ENCODE measurements at places on chromosomes 7 and 10. TPM values are rescaled to one million over a fixed set of nuclear protein-coding genes. Genes with fewer than 3 reads are reported as not detected.

GRCh38 chr10:82266438-82266837 lies 391.4 kb downstream of the NRG3 start:
- no peak overlapping the region for H3K4me3 ChIP-seq
- no peak overlapping the region for H3K27ac ChIP-seq
- no peak for DNase-seq
- H3K4me1 ChIP-seq: no peaks in the 10 kb centered on the region

The CARD11 gene
- not detected for total RNA-seq

DNA sequence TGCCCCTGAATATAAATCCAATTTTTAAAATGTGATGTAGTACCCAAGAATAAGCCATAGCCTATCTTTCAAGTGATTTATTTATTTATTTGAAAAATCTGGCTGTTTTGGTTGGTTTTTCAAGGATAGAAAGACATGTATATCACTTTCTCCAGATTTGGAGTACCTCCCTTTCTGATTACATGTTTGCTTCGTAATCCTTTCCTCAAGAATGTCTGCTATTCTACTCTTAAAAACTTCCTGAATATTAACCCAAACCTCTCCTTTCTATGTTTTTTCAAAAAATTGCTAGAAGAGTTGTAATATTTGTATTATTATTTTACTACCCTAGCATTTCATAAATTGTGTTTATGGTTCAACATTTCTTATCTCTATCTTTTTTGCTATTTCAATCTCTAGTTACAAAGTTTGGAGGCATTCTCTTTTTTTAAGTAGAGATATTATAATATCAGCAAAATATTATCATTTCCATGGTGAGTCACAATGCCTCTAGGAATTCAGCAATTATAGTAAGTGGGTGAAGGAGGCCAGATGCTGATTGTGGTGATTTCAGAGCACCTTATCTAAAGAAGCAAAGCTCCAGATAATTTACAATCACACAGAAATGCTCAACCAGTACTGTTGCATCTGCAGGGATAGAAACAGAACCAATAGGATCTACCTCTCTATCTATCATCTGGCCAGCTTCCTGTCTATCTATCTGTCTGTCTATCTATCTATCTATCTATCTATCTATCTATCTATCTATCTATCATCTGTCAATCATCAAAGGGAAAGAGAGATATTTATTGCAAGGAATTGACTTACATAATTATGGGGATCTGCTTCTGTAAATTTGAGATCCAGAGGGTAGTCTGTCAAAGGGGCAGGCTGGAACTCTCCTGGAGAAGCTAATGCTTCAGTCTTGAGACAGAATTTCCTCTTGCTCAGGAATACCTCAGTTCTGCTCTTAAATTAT lies 412.5 kb upstream of the SEMA3C start:
- H3K4me1 ChIP-seq: peaks cover 25% of the 10 kb centered on the region
- peak overlapping the region; percentile 47 for H3K27ac ChIP-seq
- no peak overlapping the region for H3K4me3 ChIP-seq

The DMBT1 gene
- total RNA-seq: 0.29 TPM

DNA sequence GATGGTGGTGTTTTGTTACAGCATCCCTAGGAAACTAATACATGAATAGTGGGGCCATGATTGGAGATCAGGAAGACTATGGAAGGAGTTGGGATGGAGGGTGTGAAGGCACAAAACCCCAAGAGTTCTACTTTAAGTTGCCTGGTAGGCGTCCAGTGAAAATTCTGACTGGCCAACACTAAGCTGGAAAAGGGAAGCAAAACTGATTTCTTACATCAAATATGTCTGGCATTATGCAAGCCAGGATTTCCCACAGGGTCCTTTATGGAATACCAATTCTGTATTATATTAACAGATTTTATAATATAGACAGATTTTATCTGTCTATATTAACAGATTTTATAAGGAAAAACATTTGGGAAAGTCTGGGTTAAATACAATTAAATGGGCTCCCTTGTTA lies 16.2 kb downstream of the CPVL start:
- H3K36me3 ChIP-seq: no peaks in the 10 kb centered on the region
- H3K27ac ChIP-seq: no peak overlapping the region
- H3K4me3 ChIP-seq: no peak overlapping the region
- H3K27me3 ChIP-seq: no peaks in the 10 kb centered on the region
- DNase-seq: no peak

The ZCCHC24 gene
- 69.5 TPM for total RNA-seq

DNA sequence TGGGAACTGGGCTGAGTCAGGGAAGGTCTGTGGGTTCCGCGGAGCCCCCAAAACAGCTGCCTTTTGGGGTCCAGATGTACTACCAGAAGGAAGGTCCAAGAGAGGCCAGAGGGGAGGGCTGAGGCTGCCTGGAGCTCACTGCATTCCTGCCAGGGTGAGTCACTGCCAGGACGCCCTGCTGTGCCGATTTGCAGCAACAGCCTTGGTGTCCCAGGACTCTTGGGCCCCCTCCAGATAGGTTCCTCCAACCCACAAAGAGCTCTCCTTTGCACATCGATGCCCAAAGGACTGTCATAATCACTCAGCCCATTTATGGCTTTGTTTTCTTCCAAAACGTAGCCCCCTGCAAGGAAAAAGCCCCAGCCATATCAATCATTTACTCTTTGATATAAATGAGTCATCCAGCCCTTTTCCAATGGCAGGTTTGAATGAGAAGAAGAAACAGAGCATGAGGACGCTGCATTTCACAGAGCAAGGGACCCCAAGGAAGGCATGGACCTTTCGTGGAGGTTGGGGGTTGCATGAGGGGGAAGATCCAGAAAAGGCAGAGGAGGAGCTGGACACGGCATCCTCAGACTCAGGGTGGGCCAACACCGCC lies 32.2 kb upstream of the COL13A1 start:
- H3K27me3 ChIP-seq: peaks cover 16% of the 10 kb centered on the region
- DNase-seq: peak; percentile 94
- no peaks in the 10 kb centered on the region for H3K36me3 ChIP-seq
- H3K4me1 ChIP-seq: peaks cover 11% of the 10 kb centered on the region
- H3K4me3 ChIP-seq: peak overlapping the region; percentile 35

Measured in osteoblast (primary cell).